GM12865 (cell line): ENCODE measurements at places on chromosomes 13 and 19.

GRCh38 chr19:11296264-11296663 is 304 bp downstream of the TSPAN16 start:
- DNase-seq = no peak

DNA sequence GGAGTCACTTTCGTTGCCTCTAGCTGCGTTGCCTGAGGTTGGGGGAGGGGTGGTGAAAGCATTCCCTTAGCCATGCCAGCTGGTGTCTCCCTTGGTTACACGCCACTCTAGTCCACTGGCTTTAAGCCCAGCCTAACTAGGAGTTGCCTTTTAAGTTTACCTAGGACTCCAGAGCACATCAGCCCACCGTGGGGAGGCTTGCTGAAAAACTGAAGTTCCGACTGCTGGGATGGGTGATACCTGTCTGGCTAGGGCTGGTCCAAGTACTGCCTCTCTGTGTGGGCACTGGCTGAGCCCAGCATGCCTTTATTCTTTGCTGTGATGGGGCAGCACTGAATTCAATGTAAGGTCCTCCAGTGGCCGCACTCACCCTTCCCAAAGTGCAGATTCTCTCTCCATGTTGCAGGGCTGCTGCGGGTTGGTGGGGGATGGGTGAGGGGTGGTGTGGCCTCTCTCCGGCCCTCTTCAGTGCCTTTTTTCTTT is 11.8 kb upstream of the CEACAM1 start:
- no peak for DNase-seq

DNA sequence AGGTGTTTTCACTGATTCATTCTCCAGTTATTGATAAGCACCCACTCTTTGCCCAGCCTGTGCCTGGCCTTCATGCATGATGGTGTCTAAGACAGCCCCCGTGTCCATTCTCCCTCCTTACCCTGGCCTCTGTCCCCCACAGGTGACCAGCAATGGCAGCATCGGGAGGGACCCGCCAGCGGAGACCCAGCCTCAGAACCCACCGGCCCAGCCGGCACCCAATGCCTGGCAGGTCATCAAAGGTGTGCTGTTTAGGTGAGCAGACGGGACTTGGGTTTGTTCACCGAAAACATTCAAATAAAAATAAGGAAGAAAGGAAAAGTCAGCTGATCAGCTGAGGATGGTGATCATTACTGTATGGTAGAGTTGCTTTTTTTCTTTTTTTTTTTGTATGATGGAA is 6.6 kb downstream of the CLPTM1 start:
- no peak for DNase-seq

- DNase-seq = peak; percentile 78
Measured at GRCh38 chr19:1252221-1252820, 3.9 kb downstream of the MIDN start.

GRCh38 chr13:80211566-80211965 is 129.4 kb downstream of the SPRY2 start:
- no peak for DNase-seq

DNA sequence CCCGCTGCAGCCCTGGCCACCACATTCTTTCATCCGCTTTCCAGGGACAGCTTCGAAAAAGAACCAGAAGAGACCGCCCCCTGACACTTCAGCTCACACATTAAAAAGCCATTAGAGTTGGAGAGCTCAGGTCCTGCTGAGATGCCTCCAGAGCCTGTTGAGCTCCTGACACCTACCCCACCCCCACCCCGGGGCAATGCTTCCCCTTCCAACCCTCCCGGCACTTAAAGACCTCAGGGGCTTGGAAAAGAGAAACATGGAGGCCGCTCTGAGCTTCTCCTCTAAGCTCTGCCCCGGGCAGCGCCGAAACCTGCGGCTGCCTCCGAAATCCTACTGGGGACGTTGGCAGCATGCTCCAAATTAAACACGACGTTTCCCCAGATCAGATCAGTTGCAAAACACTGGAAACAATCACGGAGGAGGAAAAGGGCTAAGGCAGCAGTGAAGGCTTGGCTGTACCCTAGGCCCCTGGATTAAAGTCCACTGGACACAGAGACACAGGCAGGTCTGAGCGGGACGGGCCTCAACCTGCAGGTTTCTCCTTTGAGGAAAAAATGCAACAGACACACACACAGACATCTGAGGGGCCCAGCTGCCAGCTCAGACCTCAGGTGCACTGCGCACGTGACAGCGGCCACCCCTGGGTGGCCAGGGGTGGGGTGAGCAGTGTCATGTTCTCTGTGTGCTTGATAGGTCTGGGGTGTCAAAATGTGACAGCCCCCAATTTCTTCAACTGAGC is 9.6 kb downstream of the SH3GL1 start:
- DNase-seq = no peak

DNA sequence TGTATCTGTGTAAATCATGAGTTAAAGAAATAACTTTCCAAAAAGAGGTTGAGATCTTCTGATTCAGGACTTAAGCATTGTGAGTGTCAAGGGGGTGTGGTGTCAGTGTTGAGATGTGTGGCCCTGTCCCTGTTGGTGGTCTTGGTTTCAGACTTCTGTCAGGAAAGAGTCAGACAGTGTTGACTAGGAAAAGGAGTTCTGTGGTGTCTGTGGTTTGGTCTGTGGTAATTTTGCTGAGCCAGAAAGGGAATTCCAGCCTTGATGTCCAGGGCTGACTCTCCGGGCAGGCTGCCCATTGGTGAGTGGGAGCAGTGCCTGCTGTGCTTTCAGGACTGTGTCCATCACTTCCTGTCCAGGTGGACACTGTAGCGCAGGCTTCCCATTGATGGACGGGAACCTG is 39.8 kb upstream of the IGFL4 start:
- no peak for DNase-seq

- DNase-seq = no peak
Measured at GRCh38 chr13:80139196-80139595, 201.7 kb downstream of the SPRY2 start.

GRCh38 chr19:24140099-24140498 is 53.1 kb downstream of the ZNF254 start:
- no peak for DNase-seq

GRCh38 chr13:101627556-101627943 is 175.1 kb downstream of the ITGBL1 start:
- DNase-seq = peak; percentile 31

- DNase-seq = no peak
Measured at GRCh38 chr13:113183450-113184129, 24.9 kb downstream of the PCID2 start.

DNA sequence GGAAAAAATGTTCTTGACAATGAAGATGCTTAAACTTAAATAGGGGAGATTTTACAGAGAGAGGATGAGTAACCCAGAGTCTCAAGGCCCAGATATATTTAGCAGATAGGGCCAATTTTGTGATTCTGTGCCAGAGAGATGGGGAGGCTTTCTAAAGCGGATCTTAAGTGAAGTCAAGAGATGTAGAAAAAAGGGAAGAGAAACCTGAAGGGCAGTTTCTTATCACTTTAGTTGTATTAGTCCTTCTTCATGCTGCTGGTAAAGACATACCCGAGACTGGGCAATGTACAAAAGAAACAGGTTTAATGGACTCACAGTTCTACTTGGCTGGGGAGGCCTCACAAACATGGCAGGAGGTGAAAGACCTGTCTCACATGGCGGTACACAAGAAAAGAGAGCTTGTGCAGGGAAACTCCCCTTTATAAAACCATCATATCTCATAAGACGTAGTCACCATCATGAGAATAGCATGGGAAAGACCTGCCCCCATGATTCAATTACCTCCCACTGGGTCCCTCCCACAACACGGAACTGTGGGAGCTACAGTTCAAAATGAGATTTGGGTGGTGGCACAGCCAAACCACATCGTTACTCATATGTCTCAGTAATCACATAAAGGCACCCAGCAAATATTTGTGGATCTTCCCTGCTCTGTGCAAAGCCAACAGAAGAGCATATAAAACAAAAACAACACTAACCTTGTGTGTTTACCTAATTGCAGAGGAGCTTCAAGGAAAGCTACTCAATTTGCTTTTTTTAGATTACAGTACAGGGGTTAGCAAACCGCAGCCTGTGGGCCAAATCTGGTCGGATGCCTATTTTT is 102.6 kb upstream of the MYCBP2 start:
- DNase-seq = peak; percentile 87

DNA sequence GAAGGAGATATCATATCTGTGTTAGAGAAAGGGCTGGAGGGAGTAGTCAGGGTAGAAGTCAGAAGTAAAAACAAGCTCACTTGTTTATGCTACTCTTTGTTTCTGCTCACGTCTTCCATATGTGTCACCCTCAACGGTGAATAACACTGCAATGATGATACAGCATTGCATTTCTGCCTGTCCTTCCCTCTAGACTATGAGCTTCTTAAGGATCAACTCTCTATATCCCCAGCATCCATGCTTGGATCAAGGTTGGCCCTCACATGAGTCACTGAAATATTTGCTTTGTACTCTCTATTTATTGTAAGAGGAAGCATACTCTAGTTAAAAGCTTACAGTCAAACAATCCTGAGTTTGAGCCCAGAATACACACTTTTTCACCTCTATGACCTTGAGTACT is 406.0 kb downstream of the RFC3 start:
- DNase-seq = no peak

DNA sequence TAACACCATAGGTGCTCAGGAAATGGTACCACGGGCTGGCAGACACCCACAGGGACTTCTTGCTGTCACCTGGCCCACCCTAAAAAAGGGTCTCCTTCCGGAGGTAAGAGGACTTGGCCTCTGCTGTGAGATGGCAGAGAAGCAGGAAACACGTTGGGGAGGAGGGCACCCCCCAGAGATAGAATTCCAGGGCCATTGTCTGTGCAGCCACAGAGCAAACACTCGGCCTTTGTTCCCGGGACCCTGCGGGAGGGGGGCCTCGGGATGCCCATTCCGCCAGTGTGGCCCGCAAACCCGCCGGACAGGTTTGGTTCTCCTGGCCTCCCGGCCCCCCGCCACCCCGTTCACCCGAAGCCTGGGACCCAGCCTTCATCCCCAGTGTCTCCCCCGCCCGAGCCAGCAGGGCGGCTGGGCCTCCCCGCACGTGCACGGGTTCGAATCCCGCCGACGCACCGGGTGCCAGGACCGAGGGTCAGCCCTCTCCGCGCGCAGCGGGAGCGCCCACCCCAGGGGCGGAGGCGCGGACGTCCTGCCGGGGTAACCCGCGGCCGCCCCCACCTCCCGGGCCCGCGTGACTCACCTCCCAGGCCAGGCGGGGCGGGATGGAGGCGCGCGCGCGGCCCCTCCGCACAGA is 714 bp downstream of the PLPP2 start:
- DNase-seq = no peak

DNA sequence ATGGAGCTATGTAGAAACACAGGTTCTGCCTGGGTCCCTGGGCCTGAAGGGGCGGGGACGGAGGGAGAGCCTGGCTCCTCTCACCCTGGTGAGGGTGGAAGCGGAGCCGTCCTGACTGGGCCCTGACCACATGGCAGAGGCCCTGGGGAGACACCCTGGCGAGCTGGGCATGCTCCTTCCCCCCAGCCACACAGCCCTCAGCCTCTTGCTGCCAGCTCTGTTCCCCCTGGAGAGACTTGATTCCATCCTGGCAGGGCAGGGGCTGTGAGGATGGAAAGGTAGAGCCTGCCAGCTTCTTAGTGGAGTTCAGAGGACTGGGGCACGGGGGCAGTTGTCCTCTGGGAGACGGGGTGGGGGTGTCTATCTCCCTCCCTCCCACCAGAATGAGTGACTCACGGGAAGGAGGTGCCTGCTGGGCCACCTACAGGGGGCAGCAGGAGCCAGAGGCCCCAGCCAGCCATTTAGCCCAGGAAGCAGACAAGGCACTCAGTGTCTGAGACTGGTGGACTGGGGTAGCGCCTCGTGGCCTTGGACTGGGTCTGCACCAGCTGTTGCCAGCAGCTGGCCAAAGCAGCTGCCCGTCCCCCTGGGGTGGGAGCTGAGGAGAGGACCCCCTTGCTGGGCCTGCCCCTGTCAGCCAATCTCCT is 22.8 kb upstream of the RNF17 start:
- peak; percentile 55 for DNase-seq

GRCh38 chr13:30022796-30023195 is 172.4 kb upstream of the UBL3 start:
- no peak for DNase-seq

DNA sequence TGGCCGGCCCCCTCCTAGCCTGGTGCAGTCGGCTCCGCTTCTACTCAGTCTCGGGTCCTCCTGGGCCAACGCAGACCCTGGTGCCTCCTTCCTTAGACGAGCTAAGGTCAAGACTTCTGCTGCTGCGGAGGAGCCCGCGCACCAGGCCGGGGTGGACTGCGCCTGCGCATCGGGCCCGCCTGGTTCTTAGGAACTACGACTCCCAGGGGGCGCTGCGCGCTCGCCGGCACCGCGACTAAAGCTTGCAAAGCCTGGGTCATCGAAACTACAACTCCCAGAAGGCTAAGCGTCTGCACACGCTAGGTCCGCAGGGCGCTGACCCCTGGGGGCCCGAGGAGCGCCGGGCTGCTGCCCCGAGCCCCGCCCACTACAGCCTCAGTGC is at the start of gene ZNF835:
TSS of gene ZNF835 (minus strand) at position 145 of the 382 bp plus-strand sequence. CDS start 6,559 bp downstream, outside the sequence.
- DNase-seq = peak; percentile 59

- peak; percentile 85 for DNase-seq
Measured at GRCh38 chr19:18450931-18451836, 13.3 kb upstream of the ISYNA1 start.

DNA sequence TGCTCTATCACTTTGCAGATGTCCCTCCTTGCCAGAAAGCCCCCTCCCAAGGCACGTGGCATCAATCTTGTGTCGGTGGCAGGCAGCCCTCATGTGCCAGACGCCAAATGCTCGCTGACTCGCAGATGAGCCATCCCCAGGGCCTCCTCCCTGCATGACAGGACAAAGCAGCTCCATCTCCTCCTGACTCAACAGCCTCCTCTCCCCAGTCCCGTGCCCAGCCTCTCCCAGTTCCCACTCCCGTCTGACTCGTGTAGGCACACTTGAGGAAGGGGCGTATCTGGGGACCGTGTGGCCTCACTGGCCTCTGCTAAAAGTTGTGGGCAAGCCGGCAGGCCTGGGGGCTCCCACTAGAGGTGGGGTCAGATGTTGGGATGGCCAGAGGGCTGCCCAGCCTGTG is 133.6 kb downstream of the STK24 start:
- no peak for DNase-seq

GRCh38 chr19:14563989-14564651 is 7.7 kb downstream of the NDUFB7 start:
- peak; percentile 76 for DNase-seq

DNA sequence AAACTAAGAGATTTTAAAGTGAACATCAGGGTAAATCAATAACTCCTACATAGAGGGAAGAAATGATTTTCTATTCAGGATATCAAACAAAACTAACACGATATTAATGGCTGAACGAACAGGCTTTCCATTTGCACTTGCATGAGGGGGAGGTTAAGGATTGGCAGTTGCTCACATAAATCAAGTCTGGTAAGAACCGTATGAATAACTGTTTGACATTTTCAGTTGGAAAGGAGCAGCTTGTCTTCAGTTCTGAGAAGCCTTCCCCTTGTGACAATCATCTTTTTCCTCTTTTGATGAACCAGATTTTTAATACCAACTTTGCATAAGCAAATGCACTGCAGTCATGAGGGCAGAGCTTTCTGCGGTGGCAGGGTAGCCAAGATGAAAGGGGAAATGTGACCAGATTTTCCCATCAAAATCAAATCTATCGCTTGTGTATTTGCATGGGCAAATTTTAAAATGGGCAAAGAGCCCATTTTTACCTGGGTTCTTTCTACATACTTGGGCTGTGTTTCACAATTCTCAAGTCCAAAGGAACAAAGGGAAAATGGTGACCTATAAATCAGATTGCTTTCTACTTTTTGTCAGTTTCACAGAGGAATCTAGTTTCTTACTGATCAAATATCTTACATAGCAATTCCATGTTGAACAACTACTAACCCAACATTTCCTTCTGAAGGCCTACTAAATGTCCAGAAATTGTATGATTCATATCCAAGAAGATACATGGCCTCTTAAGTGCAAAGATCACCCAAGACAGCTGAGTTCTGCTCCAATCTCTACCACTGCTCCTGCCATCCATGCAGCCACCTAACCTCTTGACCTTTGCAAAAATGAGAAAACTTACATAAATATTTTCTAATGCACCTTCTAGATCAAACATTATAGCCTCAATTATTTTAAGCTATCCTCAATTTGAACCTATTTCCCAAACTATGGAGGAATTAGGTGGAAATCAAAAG is 249.6 kb downstream of the OXGR1 start:
- no peak for DNase-seq
